ENCODE measurements at places on chromosomes 4 and X.
A peak's percentile ranks its signal among the peaks of the same experiment; 100 is the strongest.

DNA sequence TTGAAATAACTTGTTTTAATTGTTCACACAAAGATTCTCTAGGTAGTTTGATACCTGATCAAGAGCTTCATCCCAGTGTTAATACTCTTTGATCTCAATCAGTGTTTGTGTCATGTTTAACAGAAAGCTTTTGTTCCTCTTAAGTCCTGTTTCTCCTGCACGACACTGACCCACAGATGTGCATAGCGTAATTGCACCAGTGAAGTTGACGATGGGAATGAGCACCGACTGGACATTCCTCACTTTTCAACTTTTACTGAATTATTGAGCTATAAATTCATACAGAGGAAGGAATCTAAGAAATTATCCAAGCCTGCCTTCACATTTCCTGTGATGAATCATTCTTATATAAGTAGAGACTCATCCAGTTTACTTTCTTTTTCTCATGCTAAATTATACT, 878.7 kb upstream of the TENM3 start:
- DNase-seq: no peak

DNA sequence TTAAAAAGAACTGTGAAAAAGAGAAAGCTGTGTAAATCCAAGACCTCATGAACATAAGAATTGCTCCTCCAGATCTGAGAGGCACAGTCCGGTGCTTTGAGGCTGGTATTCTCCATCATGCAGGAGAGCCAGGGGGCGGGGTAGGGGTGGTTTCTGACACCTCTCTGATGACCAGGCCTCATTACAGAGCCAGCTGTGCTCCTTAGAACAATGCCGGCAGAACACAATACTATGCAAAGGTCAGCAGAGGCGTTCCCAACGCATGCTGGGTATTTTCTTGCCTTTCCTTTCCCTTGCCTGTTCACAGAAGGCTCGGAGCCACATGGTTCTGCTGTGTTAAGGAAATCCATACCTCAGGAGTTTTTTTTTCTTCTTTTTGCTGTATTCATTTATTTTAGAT, 91.2 kb upstream of the SOD3 start:
- DNase-seq: no peak

DNA sequence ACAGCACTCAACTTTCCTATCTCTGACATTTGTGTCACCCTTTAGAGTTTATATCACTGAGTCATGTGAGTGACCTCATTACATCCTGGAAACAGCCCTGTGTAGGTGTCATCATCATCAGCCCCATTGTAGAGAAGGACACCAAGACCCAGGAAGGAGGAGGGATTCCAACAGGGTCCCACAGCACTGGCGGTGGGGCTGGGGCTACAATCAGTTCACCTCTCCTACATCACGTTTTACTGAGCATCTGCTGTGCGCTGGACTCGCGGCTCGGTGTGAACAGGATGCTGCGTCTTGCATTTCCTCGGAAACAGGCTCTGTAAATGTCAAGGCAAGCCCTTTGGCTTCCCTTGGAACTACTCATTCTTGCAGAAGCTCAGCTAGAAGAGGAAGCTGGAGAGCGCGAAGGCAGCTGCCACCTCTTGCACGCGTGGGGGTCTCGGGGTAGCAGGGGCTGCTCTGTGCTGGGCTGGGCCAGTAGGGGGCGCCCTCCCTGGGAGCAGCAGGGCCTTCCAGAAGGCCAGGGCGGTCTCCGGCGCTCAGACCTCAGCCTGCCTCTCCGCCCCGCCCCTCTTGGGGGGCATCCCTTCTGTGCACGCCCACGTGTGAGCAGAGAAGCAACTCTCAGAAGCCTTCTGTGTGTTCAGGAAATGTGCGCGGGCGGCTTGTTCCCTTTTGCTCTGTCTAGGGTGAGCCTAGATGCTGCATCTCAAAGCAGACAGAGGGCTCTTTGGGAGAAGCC, 29.0 kb downstream of the REELD1 start:
- DNase-seq: no peak

- DNase-seq: peak; percentile 28
These were observed 35.1 kb upstream of the TACR3 start for GRCh38 chr4:103754844-103755243.

DNA sequence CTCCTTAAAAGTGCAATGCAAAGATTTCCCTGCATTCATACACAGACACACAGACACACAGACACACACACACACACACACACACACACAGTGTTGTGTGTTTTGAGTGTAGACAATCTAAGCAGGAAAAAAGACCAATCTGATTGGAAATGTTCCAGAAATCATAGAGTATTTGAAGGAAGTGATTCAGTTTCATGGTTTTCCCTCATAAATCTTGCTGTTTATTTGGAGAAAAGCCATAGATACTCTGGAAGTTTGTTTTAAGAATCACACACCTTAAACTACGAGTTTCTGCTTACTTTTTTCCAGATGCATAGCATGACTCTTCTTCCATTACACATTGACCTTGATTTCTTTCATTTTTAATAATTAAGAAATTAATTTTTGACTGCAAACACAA, 298.5 kb upstream of the BMP3 start:
- DNase-seq: peak; percentile 28

DNA sequence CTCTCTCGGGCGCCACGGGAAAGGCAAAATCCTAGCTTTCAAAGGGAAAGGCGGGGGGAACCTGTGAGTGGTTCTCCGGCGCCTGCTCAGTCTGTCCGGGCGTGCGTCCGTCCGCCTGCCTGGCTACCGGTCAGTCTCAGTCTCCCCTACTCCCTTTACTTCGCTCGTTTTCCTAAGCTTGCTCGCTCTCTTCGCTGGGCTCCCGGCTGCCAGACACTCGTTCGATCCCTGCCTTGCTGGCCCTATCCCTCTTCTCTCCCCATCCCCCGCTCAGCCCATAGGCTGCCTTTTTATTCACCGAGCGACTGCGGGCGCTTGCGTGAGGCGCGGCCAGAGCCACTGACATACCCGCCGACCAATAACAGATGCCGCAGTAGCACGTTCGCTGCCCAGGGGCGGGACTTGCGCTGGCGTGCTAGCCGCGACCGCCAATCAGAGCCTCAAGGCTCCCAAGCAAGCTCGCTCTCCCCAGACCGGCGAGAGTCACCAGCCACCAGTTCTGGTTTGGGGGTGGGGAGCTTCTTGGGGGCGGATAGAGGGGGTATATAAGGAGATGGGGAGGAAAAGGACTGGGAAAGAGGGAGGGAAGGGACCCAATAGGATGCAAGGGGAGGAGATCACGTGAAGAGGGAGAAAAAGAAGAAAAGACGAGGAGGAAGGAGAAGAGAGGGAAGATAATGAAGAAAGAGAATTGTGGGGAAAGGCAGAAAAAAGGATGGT, 30.0 kb downstream of the ARHGEF9 start:
- DNase-seq: peak; percentile 72

Measured in kidney epithelial cell (primary cell).